Activated CD8-positive, alpha-beta memory T cell treated with anti-CD3 and anti-CD28 coated beads for 4 hours (primary cell): ENCODE measurements at places on chromosomes 7 and 10.

DNA sequence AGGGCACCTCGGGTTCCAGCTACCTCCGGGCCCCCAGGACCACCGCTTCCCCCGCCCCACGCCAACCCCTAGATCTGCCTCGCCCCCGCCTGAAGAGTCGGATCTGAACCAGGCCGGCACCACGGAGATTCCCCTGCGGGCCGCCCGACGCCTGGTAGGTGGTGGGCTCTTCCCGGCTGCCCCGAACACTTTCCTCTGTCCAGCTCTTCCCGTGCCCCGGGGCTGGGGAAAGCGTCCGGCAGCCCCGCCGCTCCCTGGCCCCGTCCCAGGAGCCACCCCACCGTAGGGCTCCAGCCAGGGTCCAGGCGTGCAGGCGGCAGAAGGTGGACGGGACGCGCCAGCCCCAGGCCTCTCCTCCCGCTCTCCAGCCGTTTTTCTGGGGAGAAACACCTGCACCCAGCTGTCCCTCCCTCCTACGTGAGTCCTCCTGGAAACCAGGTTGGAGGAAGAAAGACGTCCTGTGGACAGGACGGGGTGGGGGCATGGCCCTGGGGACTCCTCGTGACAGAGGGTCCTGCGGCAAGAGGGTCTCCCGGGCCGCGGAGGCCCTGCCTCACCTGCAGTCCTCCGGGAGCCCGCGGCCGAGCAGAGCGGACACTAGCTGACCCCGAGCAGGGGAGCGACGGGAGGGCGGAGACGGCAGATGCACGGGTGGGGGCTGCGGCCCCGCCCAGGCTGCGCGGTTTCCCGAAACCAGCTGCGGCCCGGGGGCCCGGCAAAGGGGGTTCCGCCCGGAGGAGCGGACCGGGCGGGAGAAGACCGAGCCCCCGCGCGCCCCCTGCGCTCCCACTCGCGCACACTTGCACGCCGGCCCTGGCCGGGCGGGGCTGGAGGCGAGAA, at the start of gene TMEM176B:
Gene TMEM176B, minus strand, starts transcription at position 624 of the 840 bp plus-strand sequence. CDS start 3,795 bp downstream, outside the sequence.
- no peak for DNase-seq

DNA sequence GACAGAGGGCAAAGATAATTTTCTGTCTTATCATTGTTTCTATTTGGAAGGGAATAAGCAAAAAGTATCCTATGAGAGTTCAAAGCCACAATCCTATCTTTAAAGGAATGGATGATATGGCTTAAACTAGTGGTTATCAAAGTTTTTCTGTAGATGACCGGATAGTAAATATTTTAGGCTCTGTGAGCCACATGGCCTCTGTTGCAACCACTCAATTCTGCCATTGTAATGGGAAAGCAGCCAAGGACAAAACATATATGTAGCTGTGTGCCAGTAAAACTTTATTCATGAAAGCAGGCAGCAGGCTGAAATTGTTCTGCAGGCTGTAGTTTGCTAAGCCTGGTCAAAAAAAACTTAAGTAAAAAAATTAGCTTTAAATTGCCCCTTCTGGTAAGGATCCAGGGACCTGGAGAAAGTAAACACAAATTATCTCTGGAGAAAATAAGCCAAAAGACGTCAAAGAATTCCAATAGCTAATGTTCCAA, 73.3 kb downstream of the THSD7A start:
- no peak for DNase-seq

GRCh38 chr7:7688310-7688709, 30.1 kb downstream of the RPA3 start:
- DNase-seq: no peak

GRCh38 chr10:51937308-51938140, 238.1 kb upstream of the CSTF2T start:
- DNase-seq: no peak

DNA sequence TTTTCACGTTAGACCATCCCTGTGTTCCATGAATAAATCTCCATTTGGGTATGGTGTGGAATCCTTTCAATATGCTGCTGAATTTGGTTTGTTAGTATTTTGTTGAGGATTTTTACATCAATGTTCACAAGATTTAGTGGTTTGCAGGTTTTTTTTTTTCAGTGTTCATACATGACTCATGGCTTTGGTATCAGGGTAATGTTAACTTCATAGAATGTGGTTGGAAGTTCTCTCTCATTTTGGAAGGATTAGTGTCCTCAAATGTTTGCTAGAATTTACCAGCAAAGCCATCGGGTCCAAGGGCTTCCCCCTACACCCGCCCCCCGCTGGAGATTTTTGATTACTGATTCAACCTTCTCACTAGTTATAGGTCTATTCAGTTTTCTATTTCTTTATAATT, 398.0 kb downstream of the NXPH1 start:
- DNase-seq: no peak

DNA sequence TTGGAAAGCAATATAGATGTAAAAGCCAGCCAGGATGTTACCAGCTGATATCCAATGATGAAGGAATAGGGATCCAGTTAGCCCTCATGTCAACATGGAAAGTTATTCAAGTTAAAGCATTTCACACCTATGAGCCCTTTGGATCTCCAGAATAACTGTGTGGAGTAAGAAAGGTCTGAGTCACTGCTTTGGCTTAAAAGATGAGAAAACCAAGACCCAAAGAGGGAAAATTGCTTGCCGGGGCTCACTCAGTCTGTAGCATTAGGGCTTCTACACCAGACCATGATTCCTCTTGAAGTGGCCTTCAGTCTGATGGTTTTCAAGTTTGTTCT, 12.6 kb downstream of the LSM5 start:
- DNase-seq: no peak

GRCh38 chr7:85191383-85191782, 4.5 kb upstream of the SEMA3D start:
- DNase-seq: no peak

GRCh38 chr10:131187926-131188325, 123.6 kb downstream of the TCERG1L start:
- no peak for DNase-seq

DNA sequence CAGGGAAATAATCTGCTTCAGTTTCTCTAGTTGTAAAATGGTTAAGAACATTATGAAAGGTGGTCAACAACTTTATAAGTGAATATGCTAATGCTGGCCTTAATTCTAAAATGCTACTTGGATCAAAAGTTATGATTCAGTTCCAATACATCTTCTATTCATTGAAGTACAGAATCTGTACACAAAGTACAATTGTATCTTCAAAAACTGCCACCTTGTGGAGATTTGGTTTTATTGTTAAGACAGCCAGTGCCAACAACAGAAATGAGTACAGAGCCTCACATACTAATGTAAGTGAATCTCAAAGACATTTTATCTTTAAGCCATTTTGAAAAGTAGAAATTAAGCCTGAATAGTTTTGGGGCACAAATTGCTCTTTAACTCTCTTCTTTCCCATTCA, 194.0 kb downstream of the CFTR start:
- DNase-seq: no peak

DNA sequence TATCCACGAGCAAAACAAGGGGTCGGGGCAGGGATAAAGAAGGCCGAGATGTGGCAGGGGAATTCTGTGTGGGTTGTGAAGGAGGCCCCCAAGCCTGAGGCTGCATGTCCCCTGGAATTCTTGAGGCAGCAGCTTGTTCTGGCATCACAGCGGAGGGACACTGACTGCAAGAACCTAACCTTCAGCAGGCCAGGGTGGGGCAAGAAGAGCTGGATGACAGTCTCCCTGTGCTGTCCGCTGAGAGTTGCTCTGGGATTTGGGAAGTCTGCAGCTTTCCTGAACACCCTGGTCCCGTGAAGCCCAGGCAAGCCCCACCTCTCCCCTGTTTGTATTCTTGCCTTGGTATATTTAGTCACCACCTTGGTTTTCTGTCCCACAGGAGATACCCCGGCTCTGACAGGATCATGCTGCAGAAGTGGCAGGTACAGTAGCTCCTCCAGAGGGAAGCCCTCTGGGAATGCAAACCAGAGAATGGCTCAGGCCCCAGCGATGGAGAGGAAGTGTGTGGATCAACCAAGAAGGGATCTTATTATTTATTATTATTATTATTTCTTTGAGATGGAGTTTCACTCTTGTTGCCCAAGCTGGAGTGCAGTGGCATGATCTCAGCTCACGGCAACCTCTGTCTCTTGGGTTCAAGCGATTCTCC, 1.9 kb upstream of the LRRC18 start:
- no peak for DNase-seq

DNA sequence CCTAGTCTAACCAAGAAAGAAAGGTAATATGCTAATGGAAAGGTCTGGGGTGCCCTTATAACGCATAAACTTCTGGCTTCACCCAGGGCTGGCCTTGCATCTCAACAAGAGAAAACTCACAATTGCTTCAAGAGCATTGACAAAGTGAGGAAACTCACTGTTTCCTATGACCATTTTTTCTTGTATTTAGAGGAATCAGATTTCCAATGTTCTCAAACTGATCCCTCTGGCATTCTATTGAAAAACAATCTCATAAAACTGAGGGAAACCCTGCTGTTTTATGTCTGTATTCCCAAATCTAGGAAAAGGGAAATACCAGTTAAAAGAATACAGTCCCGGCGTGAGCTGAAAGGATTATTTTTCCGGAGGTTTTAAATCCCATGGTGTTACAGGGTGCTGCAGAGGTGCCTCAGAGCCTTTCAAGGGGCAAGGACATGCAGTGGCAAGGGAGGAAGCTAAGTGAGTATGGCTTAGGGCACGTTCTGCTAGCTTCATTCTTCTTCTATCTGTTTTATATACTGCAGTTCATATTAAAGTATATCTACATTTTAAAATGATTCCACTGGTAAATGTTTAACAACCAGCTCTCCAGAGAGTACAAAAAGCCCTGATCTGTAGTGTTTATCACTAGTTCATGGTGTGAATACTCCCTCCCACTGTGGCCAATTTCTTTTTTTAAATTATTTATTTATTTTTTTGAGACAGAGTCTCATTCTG, 68.7 kb downstream of the CAV1 start:
- no peak for DNase-seq

GRCh38 chr7:143965280-143965679, 10.6 kb downstream of the OR2F1 start:
- DNase-seq: no peak

DNA sequence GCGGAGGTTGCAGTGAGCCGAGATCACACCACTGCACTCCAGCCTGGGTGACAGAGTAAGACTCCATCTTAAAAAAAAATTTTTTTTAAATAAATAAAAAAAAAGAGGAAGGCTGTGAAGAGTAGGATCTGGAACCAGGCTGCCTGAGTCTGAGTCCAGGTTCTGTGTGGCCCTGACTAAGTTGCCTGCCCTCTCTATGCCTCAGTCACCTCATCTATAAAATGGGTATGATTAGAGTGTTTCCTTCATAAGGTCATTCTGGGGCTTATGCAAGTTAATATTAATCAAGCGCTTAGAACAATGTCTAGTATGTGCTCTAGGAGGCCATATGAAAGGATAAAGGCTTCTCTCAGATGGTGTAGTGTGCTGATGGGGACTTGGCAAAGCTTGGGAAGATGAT, 12.3 kb downstream of the COL26A1 start:
- DNase-seq: no peak

- no peak for DNase-seq
Measured at GRCh38 chr7:46945328-46945727, 636.6 kb downstream of the TNS3 start.

GRCh38 chr7:26329520-26330255, 38.0 kb downstream of the SNX10 start:
- no peak for DNase-seq

DNA sequence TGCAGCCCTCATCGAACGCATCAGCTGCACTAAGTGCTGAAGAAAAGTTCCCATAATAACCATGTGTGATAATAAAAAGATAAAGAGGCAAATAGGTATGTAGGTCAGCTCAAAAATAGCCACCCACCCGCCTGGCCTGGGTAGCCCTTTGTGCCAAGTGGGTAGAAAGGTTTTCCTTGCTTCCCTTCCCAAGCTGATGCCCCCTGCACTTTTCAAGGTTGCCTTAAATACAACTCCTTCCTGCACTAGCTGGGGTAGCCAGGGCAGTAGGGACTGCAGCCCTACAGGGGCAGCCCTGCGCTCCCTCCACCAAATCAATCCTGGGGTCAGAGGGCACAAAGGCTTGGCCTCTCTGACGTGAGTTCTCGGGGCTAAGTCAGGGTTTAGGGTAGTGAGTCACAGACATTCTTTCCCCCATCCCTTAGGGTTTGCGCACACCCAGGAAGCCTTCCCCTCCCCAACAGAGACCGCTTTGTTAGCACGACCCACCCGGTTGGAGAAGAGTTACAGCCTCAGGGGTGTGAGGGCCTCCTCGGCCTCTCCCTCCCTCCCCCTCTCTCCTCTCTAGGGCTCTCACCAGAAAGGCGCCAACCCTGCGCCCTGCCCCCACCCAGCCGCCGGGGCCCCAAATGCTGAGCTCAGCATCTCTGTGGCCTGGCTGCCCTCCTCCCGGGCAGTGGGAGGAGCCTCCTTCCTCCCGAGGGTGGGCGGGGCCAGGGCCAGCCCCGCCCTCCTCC, 13.3 kb upstream of the DDIT4 start:
- DNase-seq: peak; percentile 66

DNA sequence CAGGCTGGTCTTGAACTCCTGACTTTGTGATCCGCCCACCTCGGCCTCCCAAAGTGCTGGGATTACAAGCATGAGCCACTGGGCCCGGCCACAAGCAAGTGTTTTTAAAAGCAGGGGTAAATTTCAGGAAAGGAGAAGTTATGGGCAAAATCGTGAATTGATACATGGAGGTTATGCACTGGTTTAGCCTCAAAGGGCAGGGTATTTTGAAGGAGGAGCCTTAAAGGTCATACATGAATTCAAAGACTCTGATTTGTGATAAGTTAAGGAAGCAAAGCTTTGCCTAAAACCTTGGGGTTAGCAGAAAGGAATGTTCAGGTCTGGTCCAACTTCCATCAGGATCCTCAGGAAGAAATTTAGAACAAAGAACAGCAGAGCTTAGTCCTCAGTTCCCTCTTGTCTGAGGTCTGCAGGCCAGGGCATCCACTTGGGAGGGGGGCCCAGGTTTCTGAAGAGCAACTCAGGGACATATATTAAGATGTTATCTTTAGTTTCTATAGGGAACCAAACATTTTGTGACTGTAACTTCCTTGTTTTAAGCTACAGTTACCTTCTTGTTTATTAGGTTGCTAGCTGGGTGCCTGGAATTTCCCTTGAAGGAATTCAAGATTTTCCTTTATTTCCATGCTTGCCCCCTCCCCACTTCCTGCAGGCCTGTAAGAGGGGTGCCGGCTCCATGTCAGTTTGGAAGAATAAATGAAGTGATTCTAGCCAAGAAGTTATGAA, 2.8 kb upstream of the REPIN1 start:
- no peak for DNase-seq

GRCh38 chr10:31799181-31799580, 129.4 kb downstream of the ARHGAP12 start:
- DNase-seq: no peak

DNA sequence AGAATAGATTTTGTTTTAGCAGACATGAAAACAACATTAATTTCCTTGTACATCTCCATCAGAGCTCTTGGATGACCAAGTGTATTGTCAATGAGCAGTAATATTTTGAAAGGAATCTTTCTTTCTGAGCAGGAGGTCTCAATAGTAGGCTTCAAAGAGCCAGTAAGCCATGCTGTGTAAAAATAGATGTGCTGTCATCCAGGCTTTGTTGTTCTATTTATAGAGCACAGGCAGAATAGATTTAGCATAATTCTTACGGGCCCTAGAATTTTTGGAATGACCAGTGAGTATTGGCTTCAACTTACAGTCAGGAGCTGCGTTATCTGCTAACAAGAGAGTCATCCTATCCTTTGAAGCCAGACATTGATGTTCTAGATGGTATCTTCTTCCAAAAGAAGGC, 19.0 kb downstream of the MINPP1 start:
- no peak for DNase-seq

- DNase-seq: no peak
Measured at GRCh38 chr10:80855348-80855971, 317.8 kb downstream of the SH2D4B start.
